ENCODE measurements at places on chromosomes 5 and 9.
A peak's percentile ranks its signal among the peaks of the same experiment; 100 is the strongest.

DNA sequence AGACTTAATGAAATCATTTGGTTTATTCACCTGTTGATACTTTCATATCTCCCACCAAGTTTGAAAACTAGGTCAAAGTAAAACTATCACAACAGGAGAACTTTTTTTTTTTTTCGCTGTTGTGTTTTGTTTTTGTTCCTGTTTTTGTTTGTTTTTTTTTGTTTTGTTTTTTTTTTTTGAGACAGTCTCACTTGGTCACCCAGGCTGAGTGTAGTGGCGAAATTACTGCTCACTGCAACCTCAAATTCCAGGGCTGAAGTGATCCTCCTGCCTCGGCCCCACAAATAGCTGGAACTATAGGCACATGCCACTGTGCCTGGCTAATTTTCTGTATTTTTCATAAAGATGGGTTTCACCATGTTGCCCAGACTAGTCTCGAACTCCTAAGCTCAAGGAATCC lies 49.3 kb downstream of the MLLT3 start:
- no peak for DNase-seq

DNA sequence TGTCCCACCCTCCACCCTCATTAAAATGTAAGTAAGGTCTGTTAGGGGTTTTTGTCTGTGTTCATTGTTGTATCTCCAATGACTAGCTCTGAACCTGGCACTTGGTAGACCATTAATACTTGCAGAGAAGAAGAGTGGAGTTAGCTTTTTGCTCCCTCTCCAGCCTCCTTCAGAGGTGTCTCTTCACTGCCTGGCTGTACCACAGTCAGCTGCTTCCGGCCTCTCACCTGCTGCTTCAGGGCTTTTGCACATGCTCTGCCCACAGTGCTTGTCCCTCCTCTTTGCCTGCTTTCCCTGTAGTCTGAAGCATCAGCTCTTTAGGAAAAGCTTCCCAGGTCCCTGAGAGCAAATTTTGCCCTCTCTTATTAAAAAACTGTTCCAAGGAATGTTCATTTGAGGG lies 83.6 kb downstream of the SNX24 start:
- no peak for DNase-seq

DNA sequence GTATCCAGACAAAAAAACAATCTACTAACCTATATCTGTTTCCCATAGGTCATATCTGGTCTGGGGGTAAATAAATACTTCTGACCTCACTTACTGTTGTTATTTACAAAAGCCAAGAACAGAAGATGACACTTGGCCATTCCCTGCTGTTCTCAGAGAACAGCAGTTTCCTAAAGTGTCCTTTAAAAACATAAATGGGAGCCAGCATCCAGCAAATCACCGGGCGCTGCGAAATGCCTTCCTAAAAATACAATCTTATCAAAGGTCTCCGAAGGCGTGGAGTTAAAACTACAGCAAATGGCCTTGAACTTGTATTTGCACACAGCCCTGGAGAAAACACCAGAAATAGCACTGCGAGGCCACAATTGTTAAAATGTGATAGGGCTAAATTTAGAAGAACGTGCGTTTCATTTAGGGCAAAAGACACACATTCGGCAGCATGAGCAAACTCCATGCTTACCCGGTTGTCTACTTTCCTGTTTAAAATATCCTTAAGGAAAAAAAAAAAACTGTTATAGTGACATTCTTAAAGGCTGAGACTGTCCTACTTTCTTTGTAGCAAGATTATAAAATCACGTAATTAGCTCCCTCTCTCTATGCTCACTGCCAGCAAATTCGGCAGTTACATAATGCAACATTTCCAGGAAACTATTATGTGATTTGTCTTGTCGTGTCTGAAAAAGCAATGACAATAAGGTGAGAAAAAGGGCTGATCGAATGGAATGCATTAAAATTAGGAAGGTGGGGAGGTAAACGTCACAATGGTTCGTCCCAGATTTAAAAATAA lies 1.5 kb downstream of the NFIL3 start:
- peak; percentile 50 for DNase-seq

DNA sequence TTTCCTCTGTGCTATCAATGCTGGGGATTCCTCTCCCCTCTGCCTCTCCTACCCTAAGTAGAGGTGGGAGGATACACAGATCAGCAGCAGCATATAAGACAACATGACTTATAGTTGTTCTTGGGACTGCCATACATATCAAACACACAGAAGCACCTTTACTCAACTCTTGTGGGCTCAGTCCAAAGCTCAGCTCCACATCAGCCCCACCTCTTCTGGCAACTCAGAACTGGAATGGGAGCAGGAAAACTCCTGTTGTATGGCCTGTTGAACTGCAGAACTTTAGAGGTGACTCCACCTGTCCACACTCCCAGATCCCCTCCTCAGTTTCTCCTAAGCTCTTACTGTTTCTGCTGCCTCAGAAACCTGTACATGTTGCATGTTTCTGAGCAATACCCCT lies 127.8 kb downstream of the SV2C start:
- no peak for DNase-seq

DNA sequence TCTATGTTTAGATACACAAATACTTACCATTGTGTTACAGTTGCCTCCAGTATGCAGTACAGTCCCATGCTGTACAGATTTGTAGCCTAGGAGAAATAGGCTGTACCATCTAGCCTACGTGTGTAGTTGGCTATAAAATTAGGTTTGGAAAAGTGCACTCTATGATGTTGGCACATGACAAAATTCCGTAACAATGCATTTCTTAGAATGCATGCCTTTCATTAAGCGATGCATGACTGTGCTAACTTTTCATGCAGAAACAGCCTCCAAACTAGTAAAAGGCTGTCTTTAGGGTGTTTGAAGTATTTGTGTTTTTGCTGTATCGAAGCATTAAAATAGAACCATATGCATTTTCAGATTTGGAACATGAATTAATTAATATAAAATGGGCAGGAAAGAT lies 157.9 kb downstream of the RMI1 start:
- no peak for DNase-seq

GRCh38 chr5:25090275-25090674 lies 445.5 kb upstream of the CDH10 start:
- no peak for DNase-seq

GRCh38 chr9:137174722-137175293 lies 3.0 kb upstream of the TMEM210 start:
- DNase-seq, result no peak

DNA sequence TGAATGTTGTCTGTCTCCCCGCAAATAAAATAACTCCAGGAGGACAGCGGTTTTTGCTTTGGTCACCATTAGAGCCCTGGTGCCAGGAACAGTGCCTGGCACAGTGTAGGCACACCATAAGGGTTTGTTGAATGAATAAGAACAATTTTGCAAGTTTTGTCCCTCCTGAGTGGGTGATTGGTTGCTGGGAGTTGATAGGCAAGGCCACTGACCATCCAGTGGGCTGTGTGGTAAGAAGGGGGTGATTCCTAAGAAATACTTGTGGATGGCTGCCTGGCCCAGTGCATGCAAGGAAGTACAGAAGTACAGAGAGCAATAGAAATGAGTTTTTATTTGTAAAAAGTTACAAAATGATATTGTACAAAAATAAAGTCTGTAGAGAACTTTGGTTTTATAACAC lies 27.5 kb downstream of the GDNF start:
- DNase-seq, result no peak

DNA sequence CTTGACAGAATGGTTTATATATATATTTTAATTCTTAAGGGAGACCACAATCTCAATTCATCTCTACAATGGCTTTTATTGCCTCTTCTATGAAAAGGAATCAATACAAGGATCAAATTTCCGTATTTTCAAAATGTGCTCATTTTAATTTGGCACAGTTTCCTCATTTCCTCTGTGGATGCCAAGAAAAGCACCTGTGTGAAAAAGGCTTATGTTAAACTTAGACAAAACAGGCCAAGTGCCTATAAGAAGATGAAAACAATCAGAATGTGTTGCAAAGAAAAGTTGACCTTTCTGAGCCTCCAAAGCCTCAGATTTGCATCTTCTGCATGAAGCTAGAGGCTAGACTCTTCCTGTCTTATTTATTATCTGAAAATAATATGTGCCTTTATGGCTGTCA lies 173.7 kb upstream of the SLC12A2 start:
- DNase-seq, result no peak

- DNase-seq, result no peak
Measured at GRCh38 chr5:81326554-81326953, 25.2 kb downstream of the ZCCHC9 start.

- no peak for DNase-seq
Measured at GRCh38 chr9:115106001-115106400, 12.0 kb downstream of the TNC start.

GRCh38 chr9:100074093-100074492 lies 24.7 kb downstream of the ERP44 start:
- DNase-seq, result no peak

DNA sequence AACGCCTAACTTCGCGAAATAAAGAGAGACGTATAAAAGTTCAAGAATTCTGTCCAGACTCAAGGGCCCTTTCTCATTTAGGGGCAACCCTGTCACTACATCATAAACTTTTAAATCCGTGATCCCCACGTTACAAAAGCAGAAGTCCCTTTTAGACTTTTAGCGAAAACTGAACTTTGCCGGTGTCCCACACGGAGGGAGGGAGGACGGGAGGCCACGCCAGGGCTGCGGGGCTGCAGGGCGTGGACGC lies 515 bp upstream of the F2R start:
- no peak for DNase-seq

GRCh38 chr5:162711244-162711643 lies 643.7 kb downstream of the GABRG2 start:
- no peak for DNase-seq

GRCh38 chr5:162372256-162372655 lies 304.7 kb downstream of the GABRG2 start:
- DNase-seq, result no peak

DNA sequence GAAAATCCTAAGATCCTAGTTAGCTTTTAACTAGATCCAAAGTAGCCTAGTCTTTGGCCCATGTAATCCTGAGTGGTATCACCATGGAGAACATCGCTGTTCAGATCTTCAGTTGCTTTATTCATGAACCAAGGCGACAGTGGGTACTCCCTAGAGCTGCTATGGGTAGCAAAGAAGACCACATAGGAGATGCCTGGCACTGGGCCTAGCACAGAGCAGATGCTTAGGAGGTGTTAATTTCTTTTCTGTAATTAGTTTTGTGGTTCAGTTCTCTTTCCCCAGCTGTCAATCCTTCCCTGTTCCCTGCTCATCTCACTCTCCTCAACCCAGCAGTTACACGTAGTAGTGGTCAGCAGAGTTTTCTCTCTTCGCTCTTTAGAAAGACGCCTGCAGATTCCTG lies 9.3 kb downstream of the CAST start:
- DNase-seq, result no peak

GRCh38 chr5:74035521-74035937 lies 409.5 kb downstream of the ARHGEF28 start:
- peak; percentile 88 for DNase-seq

DNA sequence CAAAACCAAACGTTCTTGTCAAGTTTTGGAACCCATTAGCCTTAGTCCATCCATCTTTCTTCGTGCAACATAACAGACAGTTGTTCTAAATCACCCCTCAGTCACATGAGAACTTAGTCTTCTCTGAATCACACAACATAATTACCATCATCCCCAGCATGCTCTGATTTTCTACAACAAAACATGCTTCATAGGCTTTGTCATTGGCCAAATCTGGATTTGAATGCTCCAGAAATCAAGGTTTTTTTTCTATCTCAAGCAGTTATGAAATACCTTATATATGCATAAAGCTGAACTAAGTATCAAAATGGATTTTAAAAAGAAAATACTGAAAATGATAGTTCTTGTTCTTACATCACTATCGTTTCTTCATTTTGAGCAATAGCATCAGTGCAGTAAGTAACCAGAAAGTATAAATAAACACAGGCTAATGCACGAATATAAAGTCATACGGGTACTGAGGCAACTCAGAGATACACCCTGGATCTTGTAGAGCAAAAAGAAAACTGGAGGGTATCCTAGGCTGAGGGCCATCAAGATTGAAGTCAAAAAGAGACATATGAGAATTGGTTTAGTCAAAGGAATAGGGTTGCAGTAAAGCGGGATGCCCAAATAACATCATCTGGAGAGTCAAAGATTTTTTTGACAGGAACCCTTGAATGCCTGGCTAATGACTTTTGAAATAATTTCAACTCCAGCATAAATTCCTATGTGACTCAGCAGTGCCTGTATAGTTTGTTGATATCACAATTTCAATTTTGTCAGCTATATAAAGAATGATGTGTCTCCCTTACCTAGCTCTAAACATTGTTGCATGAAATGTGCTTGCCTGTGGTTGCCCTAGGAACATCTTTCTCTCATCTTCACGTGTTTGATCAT lies 164.7 kb downstream of the ADAMTSL1 start:
- peak; percentile 61 for DNase-seq

DNA sequence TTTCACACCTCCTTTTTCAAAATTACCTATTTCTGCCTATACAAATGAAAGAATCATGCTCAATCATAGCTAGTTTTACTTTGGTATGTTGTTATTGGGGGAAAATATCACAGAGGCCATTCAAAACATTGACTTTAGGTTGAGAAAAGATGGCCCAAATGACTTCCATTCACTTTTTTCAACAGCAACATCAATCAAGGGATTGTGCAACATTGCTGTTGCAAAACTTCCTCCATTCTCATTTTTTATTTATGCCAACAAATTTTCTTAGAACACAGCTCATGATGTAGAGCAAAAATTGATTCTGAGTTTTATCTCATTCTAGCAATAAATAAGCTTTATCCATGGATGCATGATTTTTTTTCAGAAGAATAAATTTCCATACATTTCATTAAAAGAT lies 93.6 kb upstream of the RORB start:
- no peak for DNase-seq

- no peak for DNase-seq
Measured at GRCh38 chr5:60417500-60418181, 282.3 kb downstream of the DEPDC1B start.

DNA sequence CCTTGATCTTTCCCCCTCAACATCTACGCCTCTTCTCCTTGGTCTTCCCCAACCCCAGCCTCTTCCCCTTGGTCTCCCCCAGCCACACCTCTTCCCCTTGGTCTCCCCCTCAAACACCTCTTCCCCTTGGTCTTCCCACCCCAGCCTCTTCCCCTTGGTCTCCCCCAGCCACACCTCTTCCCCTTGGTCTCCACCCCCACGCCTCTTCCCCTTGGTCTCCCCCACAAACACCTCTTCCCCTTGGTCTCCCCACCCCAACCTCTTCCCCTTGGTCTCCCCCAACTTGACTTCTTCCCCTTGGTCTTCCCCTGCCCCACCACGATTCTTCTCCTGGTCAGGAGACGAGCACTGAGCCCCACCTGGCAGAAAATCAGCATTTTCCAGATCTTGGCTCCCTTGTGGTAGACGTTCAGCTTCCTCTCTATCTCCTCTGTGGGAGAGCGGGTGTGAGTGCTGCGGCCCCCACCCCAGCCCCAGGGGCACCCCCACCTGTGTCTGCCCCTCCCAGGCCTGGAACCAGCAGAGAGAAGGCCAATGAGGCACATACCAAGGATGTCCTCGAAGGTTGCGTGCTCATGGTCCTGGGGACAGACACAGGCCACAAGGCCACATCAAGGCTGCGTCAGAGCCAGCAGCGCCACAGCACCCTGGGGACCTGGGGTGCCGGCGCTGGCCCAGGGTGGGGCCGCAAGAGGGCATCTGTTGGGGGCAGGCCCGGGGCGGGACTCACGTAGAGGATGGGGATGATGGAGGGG lies 7.0 kb downstream of the NSMF start:
- DNase-seq, result no peak

- no peak for DNase-seq
Measured at GRCh38 chr5:180370861-180371641, 17.9 kb upstream of the GFPT2 start.
